ENCODE measurements at places on chromosomes 5 and 9. TPM values are rescaled to one million over a fixed set of nuclear protein-coding genes. Genes with fewer than 3 reads are reported as not detected.
A peak's percentile ranks its signal among the peaks of the same experiment; 100 is the strongest.

- peak; percentile 82 for DNase-seq
Observed at GRCh38 chr9:134170532-134171315, 6.4 kb upstream of the RNU6ATAC start.

DNA sequence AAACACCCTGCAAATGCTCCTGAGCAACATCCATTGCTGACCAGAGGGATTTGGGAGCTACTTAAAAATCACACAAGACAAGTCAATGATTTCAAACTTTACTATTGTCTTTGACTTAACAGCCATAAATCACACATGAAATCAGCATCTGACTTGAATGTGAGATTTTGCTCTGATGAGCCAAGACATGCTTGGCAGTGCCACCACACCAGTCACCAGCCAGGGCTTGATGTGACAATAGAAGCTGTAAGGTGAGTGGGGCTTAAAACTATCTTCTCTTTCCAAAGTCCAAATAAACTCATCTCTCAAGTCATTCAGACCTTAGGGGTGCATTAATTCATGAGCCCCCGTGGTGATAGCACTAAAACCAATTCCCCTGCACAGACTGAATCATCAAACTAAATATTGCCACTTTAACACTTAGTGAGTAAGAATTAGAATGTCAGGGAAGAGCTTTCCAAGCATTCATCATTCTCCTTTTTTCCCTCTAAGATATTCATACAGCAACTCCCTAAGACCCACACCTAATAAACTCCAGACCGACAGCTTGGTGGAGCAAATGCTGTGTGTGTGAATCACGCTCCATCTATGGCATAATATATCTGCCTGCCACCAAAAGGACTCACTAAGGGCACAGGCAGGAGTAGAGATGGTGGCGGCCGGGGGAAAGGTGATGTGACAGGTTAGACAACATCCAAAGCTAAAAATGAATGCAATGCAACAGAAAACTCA is 119.4 kb downstream of the SPOCK1 start:
- no peak for DNase-seq

- no peak for DNase-seq
Observed at GRCh38 chr5:112005623-112005930, 248.6 kb upstream of the NREP start.

DNA sequence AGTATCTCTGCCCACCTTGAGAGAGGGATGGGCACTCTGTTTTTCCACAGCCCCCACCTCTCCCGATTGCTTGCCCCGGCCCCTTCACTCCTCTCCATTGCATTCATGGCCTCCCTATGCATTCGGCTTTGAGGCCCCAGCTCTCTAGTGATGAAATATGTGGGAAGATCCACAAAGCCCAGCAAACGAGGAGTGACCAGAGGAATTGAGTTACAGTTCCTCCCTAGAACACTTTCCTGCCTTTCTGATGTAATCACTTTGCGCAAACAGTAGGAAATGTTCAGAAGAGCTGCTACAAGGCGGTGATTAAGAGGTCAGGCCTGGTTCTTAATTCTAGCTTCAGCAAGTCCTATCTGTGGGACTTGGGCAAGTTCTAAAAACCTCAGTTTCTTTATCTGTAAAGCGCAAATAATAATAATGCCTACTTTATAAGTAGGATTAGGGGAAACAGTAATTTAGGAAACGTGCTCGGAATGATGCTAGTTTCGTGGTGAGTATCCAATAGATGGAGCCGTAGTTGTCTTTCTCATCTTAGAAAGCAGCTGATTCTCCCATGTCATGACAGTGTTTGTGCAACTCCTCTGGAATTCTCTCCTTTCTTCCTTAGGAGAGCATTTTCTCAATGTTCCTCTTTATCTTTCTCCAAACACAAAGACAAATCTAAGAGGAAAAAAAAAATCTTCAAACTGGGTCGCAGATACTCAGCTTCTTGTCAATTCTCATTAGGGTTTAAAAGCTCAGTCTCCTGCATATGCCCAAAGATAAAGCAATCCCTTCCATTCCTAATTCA is 99.5 kb upstream of the MSX2 start:
- no peak for DNase-seq

- DNase-seq, result peak; percentile 84
Observed at GRCh38 chr9:86945728-86946200, 1.5 kb downstream of the GAS1 start.

GRCh38 chr9:128324401-128324800 is 1.8 kb downstream of the COQ4 start:
- DNase-seq, result no peak

- no peak for DNase-seq
Observed at GRCh38 chr5:28027851-28028250, 989.5 kb upstream of the CDH9 start.

DNA sequence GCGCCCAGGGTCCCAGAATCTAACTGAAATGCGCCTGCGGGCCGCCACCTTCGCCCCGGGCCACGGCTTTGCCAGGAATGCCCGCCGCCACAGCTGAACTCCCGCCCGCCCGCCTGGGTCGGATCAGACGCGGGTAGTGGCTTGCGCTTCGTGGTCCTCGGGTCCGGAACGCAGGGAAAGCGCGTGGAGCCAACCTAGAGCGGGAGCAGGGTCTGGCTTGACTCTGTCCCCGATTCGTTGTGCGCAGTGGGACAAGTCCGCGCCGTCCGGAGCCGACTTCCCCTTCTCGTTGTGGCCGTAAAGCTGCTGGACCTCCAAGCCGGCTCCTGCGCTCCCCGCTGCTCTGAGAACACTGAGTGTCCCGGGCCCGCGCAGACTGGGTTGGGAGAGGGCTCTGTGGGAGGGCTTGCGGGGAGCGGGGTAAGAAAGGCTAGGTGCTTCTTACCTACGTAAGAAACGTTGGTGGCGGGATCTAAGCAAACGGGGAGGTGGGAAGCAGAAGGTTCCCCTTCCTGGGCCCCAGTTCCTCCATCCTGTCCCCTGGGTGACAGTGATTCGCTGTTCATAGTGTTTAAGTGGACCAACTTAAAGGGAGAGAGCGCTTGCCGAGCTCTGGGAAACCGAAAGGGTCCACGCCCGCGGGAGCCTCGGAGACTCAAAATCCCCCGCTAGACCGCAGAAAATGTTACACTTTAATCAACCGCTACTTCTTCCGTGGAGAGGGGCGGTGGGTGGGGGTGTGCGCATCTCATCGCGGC is 4.4 kb upstream of the FOXE1 start:
- DNase-seq, result peak; percentile 90

DNA sequence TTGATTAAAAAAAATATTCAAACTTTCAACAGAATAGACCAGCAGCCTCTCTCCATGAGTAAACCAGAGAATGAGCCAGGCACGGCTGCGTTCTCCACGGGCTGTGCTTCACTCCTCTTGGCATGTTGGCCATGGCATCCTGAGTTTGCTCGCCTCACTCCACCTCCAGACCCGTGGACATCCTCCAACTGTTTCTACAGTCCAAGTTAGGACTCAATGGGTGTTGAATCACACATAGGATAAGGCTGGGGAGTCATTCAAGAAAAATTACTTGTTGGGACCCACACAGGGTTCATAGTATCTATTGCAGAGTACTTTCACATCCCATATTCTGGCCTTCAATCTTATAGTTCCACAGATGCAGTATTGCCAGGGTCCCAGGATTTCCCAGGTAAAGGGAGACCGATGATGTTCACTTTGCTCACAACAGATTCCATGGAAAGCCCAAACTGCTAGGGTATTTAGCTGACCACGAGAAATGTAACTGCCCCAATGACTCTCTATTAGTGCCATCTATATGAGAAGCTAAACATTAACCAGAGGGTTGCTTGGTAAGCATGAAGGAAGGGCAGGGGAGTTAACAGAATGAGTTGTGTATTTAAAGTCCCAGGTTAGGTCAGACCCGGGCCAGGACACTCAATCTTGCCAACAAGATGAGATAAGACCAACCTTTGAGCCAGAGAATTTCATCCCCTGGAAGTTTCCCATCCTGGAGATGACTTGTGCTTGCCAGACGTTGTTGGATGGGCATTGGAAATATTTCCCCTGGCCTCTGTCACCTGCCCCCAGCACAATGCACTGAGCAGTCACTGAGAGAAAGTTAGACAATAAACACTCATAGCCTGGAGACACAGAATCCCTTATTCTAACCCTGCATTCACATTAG is 19.7 kb upstream of the GDA start:
- DNase-seq, result no peak

- no peak for DNase-seq
Observed at GRCh38 chr5:132258102-132259068, 889 bp downstream of the PDLIM4 start.

SLC25A46 gene
- 41.1 TPM for total RNA-seq

ACOT12 gene
- not detected for total RNA-seq

CCDC183 gene
- 0.42 TPM for total RNA-seq

IL9 gene
- not detected for total RNA-seq
